NCI-H524 (cell line): ENCODE measurements at places on chromosomes 7 and 10.

DNA sequence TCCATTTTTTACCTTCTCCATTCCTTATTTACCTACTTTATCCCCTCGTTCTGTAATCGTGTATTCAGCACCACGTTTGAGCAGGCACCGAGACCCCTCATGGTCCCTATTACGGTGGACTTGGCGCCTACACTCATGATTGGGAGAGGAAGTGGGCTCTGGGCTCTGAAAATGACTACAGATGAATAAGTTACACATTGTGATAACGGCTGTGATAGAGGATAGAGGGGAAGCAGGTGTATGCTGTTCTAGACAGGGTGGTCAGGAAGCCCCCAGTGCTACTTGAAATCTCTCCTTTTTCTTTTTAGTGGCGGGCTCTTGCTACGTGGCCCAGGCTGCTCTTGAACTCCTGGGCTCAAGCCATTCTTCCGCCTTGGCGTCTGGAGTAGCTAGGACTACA lies 59.8 kb downstream of the CAMK1D start:
- no peak for DNase-seq

DNA sequence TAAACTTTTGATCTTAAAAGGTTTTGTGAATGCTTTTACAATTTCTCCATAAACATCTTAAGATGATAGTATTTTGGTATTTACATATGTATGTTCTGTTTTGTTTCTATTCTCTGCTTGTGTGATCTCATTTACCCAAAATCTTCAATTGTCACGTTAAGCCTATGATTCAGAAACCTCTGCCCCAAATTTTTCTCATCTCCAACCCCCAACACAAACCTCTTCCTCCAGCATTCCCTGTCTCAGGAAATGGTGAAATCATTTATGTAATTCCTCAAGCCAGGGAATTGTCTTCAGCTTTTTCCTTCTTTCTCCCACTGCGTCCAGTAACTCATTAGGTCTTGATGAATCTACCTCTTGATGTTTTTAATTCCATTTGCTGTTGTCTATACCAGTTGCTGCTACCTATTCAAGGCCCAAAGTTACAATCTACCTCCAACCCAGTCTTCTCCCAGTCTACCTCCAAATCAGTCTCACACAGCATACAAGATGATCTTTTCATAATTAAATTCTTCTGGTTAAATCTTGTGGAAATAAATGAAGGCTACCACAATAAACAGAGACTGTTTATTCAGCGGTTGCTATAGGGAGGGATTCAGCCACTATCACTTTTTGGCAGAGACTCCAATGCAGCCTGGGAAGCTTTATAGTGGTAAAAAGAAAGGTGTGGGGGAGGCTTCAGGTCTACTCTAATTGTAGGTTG lies 5.8 kb downstream of the CFAP69 start:
- DNase-seq, result no peak

GRCh38 chr7:7563813-7564212 lies 2.9 kb upstream of the MIOS start:
- no peak for DNase-seq

DNA sequence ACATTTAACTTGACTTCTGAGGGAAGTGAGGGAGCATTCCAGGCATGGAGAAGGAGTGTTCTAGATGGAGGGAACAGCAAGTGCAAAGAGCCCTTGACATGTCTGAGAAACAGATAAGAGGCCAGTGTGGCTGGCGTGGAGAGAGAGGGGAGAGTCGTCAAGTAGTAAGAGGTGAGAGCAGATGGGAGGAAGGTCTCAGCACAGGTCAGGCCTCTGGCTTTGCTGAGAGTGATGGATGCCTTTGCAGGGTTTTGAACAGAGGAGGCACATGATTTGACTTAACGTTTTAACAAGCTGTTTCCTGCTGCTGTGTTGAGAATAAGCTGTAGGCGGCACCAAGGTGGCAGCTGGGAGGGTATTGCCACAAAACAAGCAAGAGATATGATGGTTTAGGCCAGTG lies 97.2 kb downstream of the KAT6B start:
- peak; percentile 67 for DNase-seq

DNA sequence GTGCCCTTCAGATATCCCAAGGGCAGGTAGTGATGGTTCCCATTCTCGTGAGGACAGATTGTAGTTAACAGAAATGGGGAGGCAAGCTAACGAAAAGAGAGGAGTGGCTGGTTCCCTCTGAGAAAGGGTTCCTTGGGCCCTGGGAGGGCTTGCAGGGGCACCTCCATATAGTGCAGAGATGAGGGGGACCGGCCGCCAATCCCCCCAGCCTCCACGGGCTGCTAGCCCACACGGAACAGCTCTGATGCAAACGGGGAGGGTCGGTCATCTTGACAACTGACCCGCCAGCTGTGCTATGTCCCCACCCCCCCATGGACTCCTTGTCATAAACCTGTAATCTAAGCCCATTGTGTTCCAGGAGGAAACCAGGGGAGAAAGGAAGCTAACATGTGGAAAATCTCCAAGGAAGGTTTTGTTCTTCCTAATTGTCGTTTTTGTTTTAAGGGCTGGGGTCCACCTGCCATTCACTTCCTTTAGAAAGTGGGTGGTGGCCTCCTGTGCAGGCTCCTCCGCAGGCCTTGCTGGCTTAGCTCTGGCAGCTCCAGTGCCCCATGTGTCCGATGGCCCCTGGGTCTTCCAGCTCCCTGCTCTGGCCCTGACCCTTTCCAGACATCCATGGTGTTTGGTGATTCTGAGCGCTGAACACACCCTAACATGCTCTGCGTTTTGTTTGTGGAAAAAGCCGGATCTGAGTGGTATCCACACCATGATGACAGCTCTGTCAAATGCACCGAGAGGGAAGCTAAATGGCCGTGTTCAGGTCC lies 15.9 kb downstream of the ADCY1 start:
- no peak for DNase-seq

GRCh38 chr10:13703997-13704536 lies 117.3 kb downstream of the PRPF18 start:
- DNase-seq, result no peak
